ENCODE measurements at places on chromosomes 11 and 22.

DNA sequence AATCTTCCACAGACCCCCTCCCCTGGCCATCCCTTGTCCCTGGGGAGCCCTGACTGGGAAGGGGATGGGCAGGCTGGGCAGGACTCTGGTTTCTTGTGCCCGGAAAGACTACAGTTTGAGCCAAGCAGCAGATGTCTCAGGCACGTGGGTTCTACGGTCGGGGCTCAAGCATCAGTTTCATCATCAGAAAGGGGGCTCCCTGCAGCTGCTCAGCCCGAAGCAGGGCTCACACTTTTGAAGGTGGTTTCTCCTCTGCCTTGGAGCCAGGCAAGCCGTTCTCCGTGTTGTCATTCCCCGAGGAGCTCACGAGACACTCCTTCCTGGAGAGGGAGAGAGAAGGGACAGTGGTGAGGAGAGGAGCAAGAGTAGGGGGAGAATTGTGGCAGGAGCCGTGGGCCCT, 15.8 kb downstream of the SCN4B start:
- no peak for DNase-seq

DNA sequence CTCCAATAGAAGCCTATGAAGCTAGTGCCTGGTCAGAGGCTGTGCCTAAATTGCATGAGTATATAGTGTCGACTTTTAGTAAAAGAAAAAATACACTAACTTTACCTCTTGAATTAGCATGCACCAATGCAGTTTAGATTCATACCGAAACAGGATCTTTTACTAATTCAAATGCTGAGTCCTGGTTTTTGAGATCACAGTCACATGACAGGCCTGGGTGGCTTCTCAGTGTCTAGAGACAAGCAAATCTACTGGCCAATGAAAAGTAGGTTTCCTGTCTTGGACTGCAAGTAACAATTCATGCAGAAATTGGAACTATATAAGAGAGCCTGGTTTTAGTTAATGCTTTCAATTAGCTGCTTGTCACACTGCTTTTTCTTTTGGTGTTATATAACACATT, 7.2 kb downstream of the ARHGEF12 start:
- DNase-seq: no peak

- no peak for DNase-seq
These were observed 17.0 kb downstream of the COA4 start for GRCh38 chr11:73859671-73860070.

DNA sequence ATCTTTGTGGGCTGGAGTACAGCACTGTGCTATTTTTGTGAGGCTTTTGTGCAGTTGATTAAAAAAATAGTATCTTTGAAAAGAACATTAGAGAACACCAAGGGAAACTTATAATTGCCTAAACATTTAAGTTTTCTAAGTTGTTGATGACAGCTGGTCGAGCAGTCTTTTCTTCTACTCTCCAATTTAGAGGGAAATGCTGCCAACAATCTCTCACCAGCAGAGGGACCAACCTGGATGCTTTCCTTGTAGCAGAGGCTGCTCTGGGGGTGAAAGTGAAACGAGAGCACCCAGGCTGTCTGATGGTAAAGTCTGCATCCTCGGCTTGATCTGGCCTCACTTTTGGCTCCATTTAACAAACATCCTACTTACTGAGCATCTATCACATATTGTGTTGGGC, 1286.5 kb upstream of the TENM4 start:
- DNase-seq: peak; percentile 21

GRCh38 chr22:36088292-36088691, 59.7 kb upstream of the RBFOX2 start:
- no peak for DNase-seq

GRCh38 chr11:17273668-17274282, 2.8 kb upstream of the NUCB2 start:
- DNase-seq: no peak

DNA sequence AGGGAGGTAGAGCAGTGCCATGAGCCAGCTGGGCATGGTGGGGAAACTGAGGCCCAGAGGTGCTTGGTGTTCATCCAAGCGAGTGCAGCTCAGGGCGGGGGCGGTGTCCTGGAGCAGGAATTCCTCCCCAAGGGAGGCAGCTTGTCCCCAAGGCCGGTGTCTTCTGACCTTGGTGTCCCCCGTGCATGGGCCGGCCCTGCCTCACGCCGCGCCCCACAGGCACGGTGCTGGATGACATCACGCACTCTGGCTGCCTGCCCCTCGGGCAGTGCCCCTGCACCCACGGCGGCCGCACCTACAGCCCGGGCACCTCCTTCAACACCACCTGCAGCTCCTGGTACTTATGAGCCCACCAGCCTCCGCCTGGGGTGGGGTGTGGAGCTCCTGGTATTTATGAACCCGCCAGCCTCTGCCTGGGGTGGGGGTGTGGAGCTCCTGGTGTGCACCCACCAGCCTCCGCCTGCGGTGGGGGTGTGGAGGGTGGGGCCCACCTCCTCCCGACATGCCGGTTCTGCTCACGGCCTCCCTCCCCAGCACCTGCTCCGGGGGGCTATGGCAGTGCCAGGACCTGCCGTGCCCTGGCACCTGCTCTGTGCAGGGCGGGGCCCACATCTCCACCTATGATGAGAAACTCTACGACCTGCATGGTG, 6.7 kb downstream of the MUC5B start:
- no peak for DNase-seq

DNA sequence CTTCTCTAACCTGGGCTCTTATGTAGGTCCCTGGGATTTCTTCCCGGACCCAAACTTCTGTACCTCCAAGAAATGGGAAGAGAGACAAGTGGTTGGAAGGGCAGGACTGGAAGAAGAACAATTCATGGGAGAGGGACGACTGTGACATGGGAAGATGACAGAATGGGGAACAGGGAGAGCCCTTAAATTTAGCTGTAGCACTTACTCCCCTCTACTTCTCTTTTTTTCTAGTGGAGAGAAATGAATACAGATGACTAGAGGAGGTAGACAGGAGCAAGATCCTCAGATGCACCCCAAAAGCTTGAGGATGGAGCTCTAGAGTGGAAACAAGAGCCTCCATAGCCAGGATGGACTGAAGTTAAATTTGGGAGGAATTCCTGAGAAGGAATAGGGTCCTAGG, 2.3 kb downstream of the RHOG start:
- no peak for DNase-seq

GRCh38 chr11:94796863-94797262, 28.7 kb downstream of the AMOTL1 start:
- no peak for DNase-seq

GRCh38 chr11:129778877-129779276, 36.8 kb upstream of the TMEM45B start:
- no peak for DNase-seq

Data from RKO (cell line).